Suppressor macrophage (primary cell): ENCODE measurements at places on chromosomes 12 and 14.
A peak's percentile ranks its signal among the peaks of the same experiment; 100 is the strongest.

GRCh38 chr14:61222388-61222787 is 58.8 kb downstream of the TMEM30B start:
- no peak for DNase-seq

- peak; percentile 79 for DNase-seq
Measured at GRCh38 chr14:104926619-104927431, 2.1 kb downstream of the PLD4 start.

DNA sequence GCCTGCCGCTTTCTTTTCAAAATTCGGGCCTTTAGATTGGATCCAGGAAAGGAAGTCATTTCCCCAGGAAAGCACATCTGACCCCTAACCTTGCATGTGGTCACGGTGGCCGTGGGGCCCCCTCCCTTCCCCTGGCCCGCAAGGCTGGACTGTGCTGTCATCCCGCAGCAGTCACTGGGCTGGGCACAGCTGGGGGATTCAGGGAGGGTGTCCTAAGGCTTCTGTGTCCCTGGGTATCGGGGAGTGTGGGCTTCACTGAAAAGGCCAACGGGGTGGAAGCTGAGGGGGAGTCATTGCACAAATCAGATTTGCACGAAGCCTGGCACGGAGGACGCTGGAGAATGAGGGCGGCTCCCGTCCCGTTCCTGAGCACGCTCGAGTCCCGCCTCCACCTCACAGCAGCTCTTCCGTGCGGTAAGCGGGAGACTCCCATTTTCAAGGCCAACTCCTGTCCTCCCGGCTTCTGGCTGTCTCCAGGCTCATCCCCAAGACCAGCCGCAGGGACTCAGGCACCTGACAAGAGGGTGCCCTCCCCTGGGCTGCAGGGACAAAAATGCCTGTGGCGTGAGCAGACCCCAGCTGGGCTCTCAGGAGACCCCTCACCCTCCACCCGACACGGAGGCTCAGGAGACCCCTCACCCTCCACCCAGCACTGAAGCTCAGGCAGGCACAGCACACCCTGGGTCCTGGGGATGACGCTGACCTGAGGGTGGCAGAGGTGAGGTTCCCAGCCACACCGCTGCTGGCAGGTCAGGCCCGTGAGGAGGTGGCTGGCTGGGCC is 9.6 kb downstream of the XRCC3 start:
- DNase-seq: no peak

DNA sequence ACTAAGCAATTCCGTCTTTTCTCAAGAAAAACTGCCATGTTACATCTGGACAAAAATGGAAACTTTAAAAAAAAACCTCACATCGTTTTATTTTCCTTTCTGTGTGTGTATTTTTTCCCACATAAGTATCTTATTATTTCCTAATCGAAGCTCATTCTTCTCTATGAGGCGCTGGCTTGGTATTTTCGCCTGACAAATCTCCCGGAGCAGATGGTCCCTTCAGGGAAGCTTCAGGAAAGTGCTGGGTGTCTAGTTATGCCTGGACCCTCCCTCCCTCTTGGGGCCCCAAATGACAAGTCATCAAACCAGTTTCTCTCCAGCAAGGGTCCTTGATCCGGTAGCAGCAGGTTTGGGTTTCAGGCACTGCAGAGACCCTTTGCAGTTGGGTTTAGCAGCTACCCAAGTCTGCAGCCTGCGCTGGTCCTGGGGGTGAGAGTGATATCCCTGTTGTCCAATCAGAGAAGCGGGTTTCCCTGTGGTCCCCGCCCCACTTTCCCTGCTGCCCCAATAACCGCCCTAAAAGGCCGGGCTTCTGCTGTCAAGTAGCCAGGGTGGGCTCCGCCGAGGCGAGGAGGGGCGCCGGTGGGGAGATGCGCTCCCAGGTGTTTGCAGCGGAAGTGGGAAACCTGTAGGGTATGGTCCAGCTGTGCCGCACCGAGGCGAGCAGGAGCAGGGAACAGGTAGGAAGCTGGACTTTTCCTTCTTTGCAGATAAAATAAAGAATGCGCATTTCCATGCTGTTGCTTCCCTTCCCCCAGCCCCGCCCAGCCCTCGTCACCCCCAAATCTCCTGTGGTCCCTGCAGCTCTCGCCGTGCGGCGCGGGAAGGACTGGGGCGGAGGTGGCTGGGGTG is at the start of gene CNTN1:
TSS of gene CNTN1 (plus strand) at position 527 of the 852 bp plus-strand sequence.
- DNase-seq: peak; percentile 12
